Right lobe of liver (tissue), 6 donors: ENCODE measurements at places on chromosomes 1 and 21. TPM values are rescaled to one million over a fixed set of nuclear protein-coding genes. Genes with fewer than 3 reads are reported as not detected.

SMYD3 gene
- total RNA-seq: 6.7 TPM

LCE1F gene
- not detected for total RNA-seq

SPATA17 gene
- not detected for total RNA-seq

NPHS2 gene
- total RNA-seq: not detected

S100A4 gene
- 9.8 TPM for total RNA-seq

TFF1 gene
- not detected for total RNA-seq

PM20D1 gene
- not detected for total RNA-seq

ASAP3 gene
- total RNA-seq: 22.1 TPM

HCN3 gene
- 1.3 TPM for total RNA-seq

ARTN gene
- total RNA-seq: not detected

TMEM51 gene
- 2.4 TPM for total RNA-seq

OR2L3 gene
- total RNA-seq: not detected

SLAMF9 gene
- total RNA-seq: 0.68 TPM

PGLYRP4 gene
- total RNA-seq: not detected

- DNase-seq: no peak
Measured at GRCh38 chr21:25974964-25975363, 195.6 kb downstream of the APP start.

DNA sequence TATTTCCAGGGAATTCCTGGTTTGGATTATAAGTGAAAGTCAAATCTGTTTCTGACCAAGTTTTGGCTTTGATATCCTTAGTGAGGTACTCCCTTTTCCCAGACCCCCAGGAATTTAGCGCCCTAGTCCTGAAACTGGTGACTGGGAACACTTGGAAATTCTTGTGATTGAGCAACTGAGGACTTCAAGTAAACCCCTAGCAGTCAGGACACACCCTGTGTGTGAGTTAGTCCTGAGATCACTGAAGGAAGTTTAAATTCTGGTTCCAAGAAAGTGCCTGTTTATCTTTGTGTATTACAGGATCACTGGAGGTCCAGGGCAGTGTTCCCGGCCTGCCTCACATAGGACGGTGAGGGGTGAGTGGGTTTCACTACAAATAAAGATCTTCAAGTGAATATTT, 95.1 kb upstream of the F3 start:
- DNase-seq: no peak

GRCh38 chr1:98078596-98078995, 157.8 kb upstream of the DPYD start:
- DNase-seq: no peak

- no peak for DNase-seq
Measured at GRCh38 chr1:41765152-41765551, 153.6 kb downstream of the HIVEP3 start.

GRCh38 chr1:175560192-175560591, 183.2 kb downstream of the TNR start:
- DNase-seq: no peak

GRCh38 chr1:150293433-150294253, at the start of gene MRPS21:
MRPS21 (plus strand) TSS chr1:150293861; CDS start chr1:150294367, 506 bp downstream.
- DNase-seq: peak; percentile 85

DNA sequence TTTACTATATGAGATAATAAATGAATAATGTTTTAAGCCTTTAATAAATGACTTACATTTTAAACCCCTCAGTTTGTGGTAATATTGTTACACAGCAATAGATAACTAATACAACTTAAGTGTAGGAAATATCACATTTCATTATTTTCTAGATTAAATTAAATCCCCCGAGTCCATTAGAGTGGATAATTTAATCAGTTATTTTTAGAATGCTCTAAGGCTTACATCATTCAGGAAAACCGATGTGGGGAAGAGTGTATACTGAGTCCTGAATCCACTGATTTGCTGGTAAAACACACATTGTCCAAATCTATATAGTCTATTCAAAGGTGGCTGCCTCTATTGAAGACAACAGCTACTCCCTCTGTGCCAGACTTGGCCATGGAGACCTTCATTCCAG, 35.7 kb upstream of the DOCK7 start:
- DNase-seq: no peak

DNA sequence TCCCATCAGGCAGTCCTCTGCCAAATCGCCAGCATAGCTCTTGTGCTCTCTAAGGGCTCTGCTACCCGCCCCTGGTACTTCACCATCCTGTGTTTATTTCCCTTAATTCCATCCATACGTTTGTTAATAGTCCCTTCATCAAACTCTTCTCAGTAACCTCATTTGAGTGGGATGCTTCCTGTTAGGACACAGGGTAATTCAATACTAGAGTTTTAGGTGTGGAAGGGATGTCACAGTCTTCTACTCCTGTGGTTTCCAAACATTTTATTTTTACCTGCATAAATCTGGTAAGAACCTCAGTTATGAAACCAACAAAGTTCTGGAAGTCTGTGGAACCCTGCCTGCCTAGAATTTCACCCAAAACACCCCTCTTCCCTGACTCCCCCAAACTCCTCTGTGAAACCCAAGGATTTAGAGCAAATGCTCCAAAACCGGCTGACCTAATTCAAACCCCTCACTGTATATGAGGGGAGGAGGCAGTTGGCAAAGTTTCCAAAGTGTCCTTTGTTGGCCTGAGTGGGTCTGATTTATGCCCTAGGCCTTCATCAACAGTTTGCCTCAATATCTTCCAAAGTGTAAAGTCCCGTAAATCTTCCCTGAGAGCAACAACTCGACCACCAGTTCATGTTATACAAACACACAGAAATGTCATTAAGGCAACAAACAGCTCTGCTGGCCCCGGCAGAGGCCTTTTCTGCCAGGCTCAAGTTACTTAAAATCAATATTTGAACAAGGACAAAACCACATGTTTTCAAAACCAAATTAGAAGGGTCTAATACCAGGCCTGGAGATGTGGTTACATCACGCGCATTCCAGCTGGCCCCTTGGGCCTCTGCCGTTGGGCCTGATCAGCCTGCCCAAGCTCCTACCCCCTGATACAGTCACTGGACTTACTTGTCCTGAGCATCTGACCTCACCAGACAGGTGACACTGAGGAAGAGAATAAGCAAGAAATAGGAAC, 82.4 kb upstream of the FGGY start:
- DNase-seq: peak; percentile 52

- DNase-seq: no peak
Measured at GRCh38 chr1:179794669-179795068, 51.6 kb downstream of the FAM163A start.

- no peak for DNase-seq
Measured at GRCh38 chr1:91015794-91016550, 5.9 kb downstream of the ZNF644 start.

DNA sequence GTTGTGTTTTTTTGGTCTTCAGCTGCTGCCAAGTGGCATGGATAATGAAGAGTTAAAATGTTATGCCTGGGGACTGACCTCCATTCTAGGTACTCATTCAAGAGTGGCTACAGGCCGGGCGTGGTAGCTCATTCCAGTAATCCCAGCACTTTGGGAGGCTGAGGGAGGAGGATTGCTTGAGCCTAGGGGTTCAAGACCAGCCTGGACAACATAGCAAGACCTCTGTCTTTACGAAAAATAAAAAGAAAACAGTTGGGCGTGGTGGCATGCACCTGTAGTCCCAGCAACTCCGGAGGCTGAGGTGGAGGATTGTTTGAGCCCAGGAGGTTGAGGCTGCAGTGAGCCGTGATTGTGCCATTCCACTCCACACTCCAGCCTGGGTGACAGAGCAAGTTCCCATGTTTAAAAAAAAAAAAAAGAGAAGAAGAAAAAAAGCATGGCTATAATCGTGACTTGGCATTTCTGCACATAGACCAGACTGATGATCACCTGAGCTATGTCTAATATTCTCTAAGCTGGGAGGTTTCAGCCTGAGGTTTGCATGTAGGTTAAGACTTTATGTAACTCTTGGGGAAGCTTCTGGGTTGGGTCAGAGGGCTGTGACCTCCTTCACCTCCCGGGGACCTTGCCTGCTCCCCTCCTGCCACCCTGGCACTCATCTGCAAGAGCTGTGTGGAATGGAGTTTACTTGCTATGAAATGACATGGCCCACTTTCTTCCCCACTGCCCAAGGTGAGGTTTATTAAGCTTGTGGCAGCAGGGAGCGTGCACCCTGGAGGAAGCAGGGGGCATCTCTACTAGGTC, 51.3 kb downstream of the DHRS3 start:
- no peak for DNase-seq

- DNase-seq: peak; percentile 57
Measured at GRCh38 chr1:39609618-39610331, 29.7 kb downstream of the HEYL start.

GRCh38 chr21:34836103-34836932, 167.5 kb downstream of the CLIC6 start:
- DNase-seq: peak; percentile 83

- DNase-seq: no peak
Measured at GRCh38 chr1:30616759-30617158, 106.6 kb downstream of the MATN1 start.

GRCh38 chr1:23980728-23981070, 572 bp upstream of the SRSF10 start:
- DNase-seq: no peak

- no peak for DNase-seq
Measured at GRCh38 chr1:115192200-115192767, 103.0 kb upstream of the TSPAN2 start.

GRCh38 chr1:37240897-37241296, 206.6 kb upstream of the GRIK3 start:
- DNase-seq: no peak

GRCh38 chr21:35096959-35097358, 47.9 kb upstream of the RUNX1 start:
- DNase-seq: no peak

GRCh38 chr1:230068621-230068873, 1.5 kb downstream of the GALNT2 start:
- no peak for DNase-seq

- DNase-seq: peak; percentile 33
Measured at GRCh38 chr1:65265651-65266351, 43.5 kb upstream of the DNAJC6 start.

GRCh38 chr1:231519166-231519565, 9.3 kb upstream of the TSNAX start:
- no peak for DNase-seq

GRCh38 chr1:41456847-41457540, 27.5 kb downstream of the EDN2 start:
- DNase-seq: no peak

DNA sequence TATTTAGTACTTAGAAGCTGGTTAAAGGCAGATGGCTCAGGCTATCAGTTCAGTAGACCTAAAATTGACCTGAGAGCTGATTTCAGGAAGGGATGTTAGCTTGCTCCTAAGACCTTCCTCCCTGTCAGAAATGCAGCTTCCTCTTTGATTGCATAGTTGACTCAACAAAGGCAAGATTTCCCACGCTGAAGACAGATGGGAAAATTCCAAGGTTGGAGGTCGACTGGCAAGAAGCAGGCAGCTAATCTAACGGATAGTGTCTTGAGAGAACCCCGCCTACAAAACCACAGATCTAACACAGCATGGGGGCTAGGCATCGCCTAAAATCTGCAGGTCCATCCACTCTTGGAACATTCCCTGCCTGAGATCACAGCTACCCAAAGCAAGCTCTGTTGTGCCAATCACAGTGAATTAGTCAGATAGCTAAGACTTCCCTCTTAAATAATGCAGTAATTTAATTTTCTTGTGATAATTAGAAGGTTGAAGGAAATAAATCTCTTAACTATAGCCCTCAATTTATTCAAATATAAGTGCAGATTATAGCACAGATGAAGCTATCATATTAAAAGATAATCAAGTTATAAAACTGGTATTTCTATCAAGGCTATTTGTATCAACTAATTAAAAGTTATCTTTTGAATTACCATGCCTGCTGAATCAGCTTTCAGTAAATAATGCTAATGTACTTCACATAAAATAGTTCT, 357.8 kb upstream of the SGIP1 start:
- no peak for DNase-seq

DNA sequence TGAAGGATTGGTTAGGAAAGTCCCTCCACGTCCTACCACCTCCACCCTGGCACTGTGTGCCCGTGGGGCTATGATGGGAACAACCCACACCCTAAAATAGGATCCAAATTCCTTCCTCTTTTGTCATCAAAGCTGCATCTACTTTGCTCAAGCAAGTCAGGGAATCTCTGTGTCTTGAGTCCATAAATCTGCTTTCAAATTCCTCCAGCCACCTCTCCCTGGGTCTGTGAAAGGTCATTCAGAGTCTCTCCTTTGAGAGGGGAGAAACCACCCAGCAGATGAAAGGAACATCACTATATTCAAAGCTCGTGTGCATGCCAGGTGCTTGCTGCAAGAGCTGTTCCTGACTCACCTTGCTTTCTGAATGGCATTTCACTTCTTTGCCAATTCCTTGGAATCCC, 243.6 kb downstream of the TM2D1 start:
- no peak for DNase-seq

DNA sequence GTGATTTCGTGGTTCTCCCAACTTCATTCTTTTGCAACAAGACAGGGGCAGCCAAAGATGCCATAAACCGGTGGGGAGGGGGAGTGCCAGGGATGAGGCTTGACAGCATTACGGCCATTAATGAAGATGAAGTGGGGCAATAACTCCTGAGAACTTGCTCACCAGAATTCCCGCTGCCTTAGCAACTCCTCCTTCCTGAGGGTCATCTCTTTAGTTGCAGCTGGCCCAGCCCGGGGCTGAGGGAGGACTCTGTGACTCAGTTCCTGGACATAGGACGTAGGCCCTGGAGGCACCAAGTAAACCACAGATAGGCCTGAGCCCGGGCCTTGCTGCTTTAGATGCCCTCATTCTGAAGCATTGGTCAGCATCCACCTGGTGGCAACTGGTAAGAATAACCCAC, 330.2 kb downstream of the RRAGC start:
- DNase-seq: no peak

DNA sequence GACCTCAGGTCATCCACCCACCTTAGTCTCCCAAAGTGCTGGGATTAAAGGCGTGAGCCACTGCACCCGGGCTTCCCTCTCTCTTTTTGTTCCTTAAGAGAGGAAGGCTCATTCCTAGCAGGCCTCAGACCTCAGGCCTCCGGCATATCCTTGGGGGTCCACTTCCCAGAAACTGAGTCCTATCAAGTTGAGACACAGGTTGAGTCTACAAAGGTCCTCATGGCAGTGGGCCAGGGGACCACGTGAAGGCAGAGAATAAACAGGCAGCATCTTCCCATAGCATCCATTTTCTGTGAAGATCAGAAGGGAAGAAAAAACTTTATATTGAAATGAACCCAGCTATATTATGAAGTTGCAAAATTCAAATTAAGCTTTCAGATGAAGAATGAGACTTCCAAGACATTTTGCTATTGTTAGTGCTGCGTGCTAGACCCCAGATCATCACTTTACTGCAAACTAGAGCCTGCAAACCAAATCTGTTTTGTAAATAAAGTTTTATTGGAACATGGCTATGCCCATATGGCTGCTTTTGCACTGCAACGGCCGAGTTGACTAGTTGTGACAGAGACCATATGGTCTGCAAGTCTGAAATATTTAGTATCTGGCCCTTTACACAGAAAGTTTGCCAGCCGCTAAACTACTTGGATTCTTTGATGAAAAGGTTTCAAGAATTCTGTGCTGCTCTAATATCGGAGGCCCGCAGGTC, 3.5 kb upstream of the CELA2A start:
- no peak for DNase-seq

GRCh38 chr1:156204686-156205085, 8.1 kb upstream of the PMF1 start:
- DNase-seq: no peak

DNA sequence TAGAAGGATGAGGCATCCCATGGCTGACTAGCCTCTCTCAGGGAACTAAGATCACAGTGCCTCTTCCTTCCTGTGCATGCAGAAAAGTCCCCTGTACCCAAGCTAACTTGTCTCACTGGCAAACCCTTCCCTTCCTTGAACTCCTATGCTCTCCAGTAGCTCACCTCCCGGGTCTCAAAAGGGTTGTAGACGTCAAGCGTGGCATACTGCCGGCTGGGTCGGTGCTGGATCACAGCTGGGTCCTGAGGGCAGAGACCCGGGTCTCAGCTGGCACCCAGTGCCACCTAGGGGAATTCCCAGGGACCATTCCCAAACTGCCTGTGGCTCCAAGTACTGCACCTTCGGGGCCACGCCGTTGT, 688 bp downstream of the SCAMP3 start:
- DNase-seq: no peak
